NCI-H1436 treated with DMSO at 0.1 percent for 48 hours (cell line): ENCODE measurements at places on chromosomes 13 and 19.

GRCh38 chr13:21013682-21014038 is 47.7 kb downstream of the LATS2 start:
- no peak for DNase-seq

DNA sequence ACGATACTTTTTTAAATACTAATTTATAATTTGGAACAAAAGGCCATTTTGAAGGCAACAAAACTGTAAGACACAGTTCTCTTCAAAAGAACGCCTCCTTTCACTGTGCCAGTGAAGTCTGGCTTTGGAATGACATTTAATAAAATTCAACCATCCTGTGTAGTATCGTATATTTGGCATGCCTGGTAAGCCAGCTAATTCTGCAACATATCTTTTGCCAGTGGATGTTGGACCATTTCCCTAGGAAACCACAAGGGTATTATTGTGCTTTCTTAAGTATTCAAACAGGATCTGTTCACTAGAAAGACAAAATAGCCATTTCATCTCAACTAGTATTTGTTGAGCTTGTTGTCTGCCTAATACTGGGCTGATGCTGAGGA is 111.6 kb downstream of the RGCC start:
- DNase-seq = no peak

- no peak for DNase-seq
Measured at GRCh38 chr13:93732186-93732585, 505.6 kb downstream of the GPC6 start.

DNA sequence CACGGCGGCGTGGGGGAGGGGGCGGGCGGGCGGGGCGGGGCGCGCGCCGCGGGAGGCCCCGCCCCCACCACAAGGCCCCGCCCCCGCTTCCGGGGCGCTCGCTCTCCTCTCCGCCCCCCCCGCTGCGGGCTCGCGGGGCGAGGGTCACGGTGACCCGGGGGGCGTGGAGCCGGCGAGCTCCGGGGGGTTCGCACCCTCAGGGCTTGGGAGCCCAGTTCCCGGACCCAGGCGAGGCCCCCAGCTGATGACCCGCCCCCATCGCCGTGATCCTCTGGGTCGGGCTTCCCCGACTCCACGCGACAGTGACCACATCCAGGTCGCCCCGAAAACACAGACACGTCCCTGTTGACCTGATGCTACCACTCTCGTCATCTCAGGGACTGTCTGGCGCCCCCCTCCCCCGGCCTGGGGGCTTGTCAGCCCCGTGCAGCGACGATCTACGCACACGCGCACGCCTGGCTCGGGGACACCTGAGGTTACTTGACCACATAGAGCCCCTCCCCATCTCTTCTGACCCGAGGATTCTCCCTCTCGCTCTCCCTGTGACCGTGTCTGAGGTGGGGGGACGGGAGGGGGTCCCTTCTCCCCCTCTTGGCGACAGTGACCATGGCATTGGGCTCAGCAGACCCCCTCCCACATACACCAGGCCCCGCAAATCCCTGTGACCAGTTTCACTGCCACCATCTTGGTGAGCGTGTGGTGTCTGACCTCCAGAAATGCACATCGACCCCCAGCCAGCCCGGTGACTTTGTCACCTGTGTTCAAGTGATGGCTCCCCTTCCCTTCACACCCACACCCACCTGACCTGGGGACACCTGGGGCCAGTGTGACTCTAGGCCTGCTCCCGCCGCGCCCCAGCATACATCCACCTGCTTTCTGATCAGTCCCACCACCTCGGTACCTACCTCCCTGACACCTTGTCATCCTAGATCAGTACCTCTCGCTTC is 670 bp downstream of the MAP2K7 start:
- DNase-seq = no peak

GRCh38 chr13:28532388-28533124 is 37.6 kb upstream of the FLT1 start:
- DNase-seq = no peak

DNA sequence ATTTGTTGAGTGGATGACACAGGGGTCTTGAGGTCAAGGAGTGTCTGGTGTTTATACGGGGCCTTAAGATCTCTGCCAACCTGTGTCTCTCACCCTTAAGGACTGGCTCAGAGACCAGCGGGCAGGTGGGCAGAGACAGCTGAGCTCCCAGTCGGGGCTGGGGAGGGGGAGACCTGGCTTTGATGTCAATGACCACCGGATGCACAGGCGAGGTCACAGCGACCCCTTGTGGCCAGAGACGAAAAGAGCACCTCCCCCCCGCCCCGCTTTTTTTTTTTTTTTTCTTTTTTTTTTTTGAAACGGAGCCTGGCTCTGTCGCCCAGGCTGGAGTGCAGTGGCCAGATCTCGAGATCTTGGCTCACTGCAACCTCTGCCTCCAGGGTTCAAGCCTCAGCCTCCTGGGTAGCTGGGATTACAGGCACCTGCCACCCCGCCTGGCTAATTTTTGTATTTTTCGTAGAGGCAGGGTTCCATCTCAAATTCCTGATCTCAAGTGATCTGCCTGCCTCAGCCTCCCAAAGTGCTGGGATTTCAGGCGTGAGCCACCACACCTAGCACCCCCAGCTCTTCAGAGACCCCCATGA is 12.1 kb upstream of the KLK14 start:
- no peak for DNase-seq
